Stimulated activated CD4-positive, alpha-beta T cell treated with anti-CD3 and anti-CD28 coated beads, Interleukin-2, amount 100 ng/mL, for 4 hours (primary cell): ENCODE measurements at places on chromosomes 12 and 14.

GRCh38 chr12:48000878-48001504 lies 3.3 kb downstream of the COL2A1 start:
- DNase-seq, result no peak

DNA sequence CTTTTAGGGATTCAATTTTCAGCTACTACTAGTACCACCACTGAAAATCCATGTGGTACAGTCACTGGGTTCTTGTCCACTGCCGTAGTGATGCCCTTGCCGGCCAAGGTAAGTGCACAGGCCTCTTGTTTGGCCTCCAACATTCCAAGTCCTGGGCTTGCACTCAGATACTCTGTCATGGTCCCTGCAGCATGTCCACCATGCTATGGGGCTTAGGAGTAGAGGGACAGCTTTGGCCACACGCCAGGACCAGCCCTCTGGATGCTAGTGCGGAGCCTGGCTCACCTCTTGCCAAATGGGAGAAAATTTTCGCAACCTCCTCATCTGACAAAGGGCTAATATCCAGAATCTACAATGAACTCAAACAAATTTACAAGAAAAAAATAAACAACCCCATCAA lies 38.6 kb upstream of the APPL2 start:
- no peak for DNase-seq

DNA sequence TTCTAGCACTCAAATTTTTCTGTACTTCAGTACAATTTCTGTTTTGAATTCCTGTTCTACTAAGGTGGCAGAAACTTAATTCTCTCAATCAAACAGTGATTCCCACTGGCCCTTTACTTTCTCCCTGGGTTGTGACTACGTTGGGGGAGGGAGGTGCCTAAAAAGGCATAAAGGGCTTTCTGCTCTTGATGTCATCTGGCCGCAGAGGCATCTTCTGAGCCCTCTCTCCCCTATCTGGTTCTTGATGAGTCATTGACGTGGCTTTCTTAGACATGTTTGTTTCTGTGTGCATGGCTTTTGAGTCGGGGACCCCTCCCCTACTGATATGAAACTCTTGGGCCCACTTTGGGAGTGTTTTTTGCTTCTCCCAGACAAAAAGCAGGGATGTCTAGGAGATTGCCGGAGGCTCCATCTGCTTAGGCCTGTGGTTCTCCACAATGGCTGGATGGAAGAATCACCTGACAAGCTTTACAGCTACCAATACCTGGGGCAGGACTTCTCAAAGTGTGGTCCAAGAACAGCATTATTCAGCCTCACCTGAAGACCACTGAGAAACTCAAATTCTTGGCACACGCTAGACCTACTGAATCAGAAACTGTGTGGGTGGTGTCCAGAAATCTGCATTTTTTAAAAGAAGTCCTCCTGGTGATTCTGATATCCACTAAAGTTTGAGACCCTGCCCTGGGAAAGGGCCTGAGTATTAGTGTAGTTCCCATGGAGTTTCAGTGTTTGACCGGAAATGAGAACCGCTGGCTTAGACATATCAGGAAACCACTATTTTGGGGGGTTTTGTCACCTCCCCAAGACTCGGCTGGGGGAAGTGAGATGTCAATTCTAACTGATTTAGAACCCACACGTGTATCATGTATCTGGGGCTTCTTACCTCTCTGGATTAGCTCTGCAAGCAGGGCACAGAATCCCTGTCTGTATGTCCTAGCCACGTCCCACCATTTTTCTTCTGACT lies 395.7 kb upstream of the PDE3A start:
- no peak for DNase-seq

DNA sequence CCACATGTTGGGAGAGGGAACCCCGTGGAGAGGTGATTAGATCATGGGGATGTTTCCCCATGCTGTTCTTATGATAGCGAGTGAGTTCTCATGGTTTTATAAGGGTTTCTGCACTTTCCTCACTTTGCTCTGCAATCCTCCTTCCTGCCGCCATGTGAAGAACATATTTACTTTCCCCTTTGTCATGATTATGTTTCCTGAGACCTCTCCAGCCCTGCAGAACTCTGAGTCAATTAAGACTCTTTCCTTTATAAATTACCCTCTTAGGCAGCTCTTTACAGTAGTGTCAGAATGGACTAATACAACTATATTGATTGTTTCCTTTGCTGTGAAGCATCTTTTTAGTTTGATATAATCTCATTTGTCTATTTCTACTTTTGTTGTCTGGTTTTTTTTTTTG lies 13.1 kb upstream of the RASSF9 start:
- DNase-seq, result no peak

DNA sequence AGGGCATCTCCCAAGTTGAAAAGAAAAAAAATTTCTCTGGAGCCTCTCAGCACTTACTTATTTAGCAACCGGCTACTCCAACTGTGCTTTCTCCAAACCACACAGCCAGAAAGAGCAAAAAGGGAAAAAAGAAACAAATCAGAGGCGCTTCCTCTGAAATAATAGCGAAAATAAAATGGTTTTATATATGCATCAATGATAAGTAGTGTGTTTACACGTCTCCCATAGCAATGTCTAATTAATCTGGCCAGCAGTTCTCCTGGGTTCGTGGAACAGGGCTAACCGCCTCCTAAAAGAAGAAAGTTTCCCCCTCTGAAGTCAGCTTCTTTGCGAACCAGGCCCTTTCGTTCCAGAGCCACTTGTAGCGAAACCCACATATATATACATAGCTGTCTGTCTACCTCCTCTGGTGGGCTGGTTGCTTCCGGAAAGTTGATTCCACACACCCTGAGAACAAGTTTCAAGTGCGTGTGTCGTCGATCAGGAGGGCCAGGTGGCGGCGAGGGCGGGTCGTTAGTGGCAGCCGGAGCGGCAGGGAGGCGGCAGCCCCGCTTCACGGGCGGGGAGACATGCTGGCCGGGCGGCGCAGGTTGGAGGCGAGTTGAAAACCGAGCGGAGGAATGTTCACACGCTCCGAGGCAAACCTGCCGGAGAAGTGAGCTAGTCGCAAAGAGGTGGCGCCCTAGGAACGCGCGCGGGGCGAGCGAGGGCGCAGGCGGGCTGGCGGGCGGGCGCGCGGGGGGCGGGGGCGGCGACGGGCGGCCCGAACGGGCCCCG lies 2.7 kb downstream of the PTHLH start:
- peak; percentile 30 for DNase-seq

DNA sequence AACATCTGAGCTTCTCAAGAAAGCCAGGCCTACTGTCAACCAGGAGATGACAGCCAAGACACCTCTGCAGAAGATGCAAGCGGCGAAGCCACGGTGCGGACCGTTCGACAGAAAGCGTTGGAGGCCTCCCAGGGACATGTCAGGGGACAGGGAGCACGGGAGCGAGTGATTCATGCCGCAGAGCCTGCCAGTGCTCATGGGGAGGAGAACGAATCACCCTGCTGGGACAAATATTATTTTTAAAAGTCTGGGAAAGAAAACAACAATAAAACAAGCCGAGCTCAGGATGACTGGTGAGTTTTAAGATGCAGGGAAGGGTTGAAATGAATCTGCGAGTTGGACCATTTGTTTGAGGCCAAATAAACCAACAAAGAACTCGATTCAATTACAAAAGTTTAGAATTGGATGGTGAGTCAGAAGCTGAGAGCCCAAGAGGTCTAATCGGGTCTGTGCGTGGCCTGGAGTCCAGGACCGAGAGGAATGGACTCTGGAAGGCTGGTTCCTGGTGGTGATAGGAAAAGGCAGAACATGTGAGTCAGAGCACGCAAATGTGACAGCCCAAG lies 91.0 kb downstream of the RBM19 start:
- DNase-seq, result no peak

GRCh38 chr12:68317047-68317667 lies 15.0 kb downstream of the MDM1 start:
- peak; percentile 13 for DNase-seq

- no peak for DNase-seq
Observed at GRCh38 chr14:67391268-67391667, 20.7 kb downstream of the PLEK2 start.

DNA sequence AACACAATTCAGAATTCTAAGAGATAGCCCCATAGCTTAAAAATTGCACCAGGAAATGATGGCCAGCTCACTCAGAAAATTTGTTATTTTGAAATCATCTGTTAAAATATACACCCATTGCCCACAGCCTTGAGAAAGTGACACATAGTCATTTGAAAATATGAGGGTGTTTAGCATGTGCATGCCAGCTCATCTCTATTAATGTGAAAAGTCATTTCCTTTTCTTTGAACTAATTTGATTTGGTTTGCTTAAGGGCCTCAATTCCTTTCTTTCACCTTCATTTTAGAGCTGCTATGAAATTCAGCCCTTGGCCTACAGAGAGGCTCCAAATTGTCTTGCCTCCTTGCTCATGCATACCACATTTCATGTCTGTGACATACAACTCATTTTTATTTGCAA lies 241.4 kb downstream of the PHLDA1 start:
- no peak for DNase-seq

GRCh38 chr12:50041962-50042361 lies 15.4 kb upstream of the ASIC1 start:
- DNase-seq, result no peak

DNA sequence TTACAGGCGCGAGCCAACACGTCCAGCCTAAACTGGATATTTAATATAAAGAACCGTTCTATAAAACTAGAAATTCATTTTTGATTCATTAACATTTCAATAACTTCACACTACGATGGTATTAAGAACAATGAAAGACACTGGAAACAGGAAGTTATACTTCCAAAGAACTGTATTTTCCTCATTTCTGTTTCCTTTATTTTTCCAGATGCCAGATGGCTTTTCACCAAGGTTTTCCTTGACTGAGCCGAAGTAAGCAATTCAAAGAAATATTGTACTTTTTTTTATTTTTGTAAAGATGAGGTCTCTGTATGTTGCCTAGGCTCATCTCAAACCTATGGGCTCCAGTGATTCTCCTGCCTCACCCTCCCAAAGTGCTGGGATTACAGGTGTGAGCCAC lies 28.2 kb downstream of the EEA1 start:
- no peak for DNase-seq

GRCh38 chr12:75560167-75560566 lies 48.8 kb upstream of the KRR1 start:
- DNase-seq, result no peak

DNA sequence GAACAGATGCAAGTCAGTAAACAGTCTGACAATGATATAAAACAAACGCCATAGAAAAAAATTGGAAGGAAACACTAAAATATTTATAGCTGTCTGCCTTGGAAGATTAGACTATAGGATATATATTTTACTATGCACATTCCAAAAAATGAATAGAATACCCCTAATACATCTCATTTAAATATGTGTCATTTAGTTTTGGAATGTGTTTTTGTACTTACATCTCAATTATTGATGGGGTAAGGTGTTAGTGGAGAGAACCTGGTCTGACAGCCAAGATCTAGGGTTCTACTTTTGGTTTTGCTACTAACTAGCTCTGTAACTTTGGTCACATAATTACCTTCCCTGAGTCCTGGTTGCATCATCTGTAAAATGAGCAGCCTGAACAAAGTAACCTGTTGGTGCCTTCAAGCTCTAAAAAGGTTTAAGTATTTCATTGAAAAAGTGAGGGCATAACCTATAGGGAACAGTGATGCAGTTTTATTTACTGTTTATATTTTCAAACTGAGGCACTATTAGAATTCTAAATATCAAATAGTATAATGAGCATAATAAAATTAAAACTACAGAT lies 28.6 kb upstream of the SLC6A13 start:
- no peak for DNase-seq

GRCh38 chr12:125185740-125186470 lies 120.7 kb downstream of the AACS start:
- peak; percentile 22 for DNase-seq

DNA sequence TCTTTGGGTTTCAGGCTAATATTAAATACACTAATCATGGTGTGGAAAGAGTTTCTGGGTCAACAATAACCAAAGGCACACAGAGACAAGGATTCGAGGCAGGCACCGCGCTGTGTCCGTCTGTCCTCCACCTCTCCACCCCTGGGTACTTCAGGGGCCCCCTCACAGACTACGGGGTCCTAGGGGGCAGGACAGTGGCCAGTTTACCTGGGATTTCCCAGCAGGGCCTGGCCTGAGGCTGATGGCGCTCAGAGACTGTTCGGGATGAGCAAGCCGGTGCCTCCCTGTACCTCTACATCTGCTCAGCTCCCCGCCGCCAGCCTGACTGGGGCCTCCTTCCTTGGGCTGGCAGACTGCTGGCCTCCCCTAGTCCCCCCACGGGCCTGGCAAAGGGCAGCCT lies 18.1 kb upstream of the EIF5 start:
- no peak for DNase-seq

DNA sequence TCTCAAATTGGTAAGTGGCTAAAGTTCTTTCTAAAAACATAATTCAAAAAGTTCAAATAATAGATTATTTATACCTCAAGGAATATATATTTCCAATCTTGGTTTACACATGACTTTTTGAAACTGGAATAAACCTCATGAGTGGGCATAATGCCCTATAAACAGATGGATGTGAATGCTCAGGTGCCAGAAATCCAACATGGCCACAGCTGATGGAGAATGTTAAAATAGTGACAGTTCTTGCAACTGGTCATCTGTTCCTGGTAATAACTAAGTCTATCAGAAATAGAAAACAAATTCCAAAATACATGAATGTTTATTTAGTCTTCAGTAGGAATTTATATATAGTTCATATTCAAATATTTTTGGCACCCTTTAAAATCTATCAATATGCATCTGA lies 21.6 kb upstream of the CNOT2 start:
- DNase-seq, result no peak

DNA sequence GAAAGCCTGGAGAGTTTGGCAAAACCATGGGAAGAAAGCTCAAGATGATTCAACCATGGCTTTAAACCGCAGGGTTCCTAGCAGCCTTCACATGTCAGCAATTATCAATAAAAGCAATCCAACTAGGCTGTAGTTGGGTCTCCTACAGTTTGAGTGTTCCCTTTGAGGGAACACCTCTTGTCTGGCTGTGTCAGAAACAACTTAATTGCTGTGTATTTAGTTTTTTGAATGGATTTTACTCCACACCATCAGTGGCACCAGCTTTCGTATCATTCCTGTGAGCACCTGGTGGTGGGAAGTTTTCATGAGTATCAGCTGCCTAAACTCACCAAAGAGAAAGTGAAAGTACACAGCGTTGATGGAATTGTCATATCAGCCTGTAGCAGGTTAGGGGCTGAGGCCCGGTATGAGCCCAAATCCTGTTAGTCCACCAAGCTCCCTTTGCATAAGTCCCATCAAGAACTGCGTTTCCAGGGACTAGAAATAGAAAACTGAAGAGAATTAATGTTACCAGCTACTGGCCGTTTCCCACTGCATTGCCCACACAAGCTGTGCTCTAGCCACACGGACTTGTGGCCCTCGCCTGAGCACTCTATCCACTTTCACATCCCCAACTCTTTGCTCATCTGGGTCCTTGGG lies 10.9 kb upstream of the IL26 start:
- DNase-seq, result peak; percentile 31

GRCh38 chr12:64621257-64621942 lies 11.1 kb downstream of the RASSF3 start:
- DNase-seq, result no peak

DNA sequence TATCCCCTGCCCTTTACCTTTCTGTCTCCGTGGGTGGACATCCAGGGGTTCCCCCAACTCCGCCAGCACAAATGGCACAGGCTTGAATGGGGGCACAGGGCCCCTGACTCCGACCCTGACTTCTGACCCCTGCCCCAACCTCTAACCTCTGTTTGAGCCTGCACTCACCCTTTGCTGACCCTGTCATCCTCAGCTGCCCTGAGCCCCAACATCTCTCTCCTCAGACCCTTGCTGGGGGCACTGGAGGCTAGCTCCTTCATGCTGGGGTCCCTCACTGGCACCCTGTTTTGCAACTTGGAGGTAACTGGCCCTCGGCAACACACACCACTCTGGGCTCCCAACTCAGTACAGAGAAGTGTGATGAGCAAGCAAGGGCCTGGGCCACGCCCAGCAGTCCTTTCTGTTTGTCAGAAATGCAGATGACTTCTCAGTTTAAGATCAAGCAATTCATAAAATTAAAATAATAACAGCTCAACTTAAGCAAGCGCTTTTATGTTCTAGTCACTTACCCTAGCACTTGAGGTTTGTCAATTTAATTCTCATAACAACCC lies 2.1 kb downstream of the IFI27 start:
- DNase-seq, result no peak
